ENCODE measurements at places on chromosomes 16 and 17.

- DNase-seq = no peak
Observed at GRCh38 chr17:4147751-4148310, 4.8 kb downstream of the CYB5D2 start.

DNA sequence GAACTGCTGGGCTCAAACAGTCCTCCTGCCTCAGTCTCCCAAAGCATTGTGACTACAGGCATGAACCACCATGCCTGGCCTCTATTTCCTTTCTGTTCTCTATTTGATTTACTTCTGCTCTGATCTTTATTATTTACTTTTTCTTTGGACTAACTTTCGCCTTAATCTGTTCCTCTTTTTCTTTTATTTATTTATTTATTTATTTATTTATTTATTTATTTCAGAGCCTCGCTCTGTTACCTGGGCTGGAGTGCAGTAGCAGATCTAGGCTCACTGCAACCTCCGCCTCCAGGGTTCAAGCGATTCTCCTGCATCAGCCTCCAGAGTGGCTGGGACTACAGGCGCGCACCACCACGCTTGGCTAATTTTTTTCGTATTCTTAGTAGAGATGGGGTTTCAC is 1158.3 kb upstream of the GOT2 start:
- no peak for DNase-seq

GRCh38 chr16:29665294-29666077 is 2.4 kb downstream of the SPN start:
- DNase-seq = no peak

DNA sequence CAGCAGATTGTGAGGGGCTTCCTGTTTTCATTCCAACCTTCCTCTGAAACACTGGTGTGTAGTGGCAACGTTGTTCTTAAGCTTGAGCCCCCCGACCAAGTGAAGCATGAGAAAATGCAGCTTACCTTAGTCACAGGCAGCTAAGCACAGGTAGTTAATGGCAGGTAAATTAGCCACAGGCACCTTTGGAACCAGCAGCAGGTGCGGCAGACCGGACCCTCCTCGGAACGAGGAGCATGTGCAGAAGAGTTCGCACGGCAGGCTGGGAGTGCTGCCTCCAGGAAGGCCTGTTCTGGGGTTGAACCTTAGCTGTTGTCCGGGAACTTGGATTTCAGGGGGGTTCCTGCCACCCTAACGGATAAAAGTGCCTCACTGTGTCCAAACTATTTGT is 7.2 kb upstream of the IRF8 start:
- DNase-seq = no peak

DNA sequence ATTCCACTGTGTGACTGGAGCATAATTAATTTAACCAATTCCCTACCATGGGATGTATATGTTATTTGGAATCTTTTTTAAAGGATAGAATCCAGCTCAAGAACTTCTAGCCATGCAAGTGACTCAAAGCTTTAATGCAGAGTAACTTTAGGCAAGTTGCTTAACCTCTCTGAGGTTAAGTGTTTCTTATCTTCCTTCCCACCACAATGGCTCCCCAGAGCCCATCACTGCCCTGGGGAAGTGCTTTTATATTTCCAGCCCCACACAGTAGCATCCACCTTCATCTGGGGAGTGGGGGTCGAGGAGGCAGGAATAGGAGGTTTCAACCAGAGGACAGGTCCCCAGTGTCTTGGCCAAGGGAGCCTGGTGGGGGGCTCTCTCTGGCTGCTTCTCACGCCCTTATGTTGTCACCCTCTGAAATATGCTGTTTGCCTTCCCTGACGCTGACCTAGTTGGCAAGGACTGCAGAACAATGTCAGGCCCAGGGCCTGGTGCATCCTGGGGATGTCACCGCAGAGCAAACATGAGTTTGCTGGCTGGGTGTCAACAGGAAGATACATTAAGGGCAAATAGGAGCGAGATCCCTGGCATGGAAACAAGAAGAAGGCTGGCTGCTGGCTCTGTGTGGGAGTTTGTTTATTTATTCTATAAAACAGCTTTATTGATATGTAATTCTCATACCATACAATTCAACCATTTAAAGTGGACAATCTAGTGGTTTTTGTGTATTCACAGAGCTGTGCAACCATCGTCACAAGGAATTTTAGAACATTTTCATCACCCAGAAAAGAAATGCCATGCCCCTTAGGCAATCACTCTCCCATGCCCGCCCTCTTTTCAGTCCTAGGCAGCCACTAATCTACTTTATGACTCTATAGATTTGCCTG is 46.6 kb upstream of the WSB1 start:
- DNase-seq = no peak

All from CMK (cell line).